ENCODE measurements at places on chromosomes 2 and 18. TPM values are rescaled to one million over a fixed set of nuclear protein-coding genes. Genes with fewer than 3 reads are reported as not detected.

Gene TTC21B
- 25.4 TPM for total RNA-seq

Gene SOWAHC
- 6.5 TPM for total RNA-seq

Gene REG1B
- not detected for total RNA-seq

Gene RAB27B
- total RNA-seq: 30.2 TPM

Gene TMEM178A
- total RNA-seq: 1.3 TPM

Gene UGT1A10
- 0.83 TPM for total RNA-seq

Gene DSG1
- total RNA-seq: not detected

Gene GALNT5
- total RNA-seq: 26.9 TPM

Gene FABP1
- total RNA-seq: not detected

Gene SYT4
- not detected for total RNA-seq

Gene GKN2
- not detected for total RNA-seq

Gene NMUR1
- total RNA-seq: not detected

Gene CIDEA
- not detected for total RNA-seq

Gene PLEKHH2
- 5.3 TPM for total RNA-seq

Gene UNC50
- total RNA-seq: 50.8 TPM

Gene NDC80
- 2.7 TPM for total RNA-seq

Gene ABHD3
- total RNA-seq: 6.4 TPM

Gene PLA2R1
- 10.0 TPM for total RNA-seq

Gene ATP6V1C2
- total RNA-seq: under 0.01 TPM

Gene MDH1B
- 1.4 TPM for total RNA-seq

Gene GDF7
- total RNA-seq: 0.14 TPM

Gene RFTN2
- total RNA-seq: 10.5 TPM

Gene BOD1L2
- total RNA-seq: not detected

Gene NETO1
- total RNA-seq: not detected

Gene ASPRV1
- 0.28 TPM for total RNA-seq

Gene SERPINB10
- not detected for total RNA-seq

Gene OSR1
- 36.5 TPM for total RNA-seq

Gene NBEAL1
- 33.9 TPM for total RNA-seq

Gene CHRND
- not detected for total RNA-seq

Gene L3MBTL4
- 0.28 TPM for total RNA-seq

Gene CNDP1
- not detected for total RNA-seq

Gene IL1R2
- total RNA-seq: 1.7 TPM

Gene TMEFF2
- total RNA-seq: 3.0 TPM

Gene SCN3A
- total RNA-seq: 1.00 TPM

Gene IDH1
- 357 TPM for total RNA-seq

Gene MSGN1
- total RNA-seq: not detected

Gene EFEMP1
- 1,445 TPM for total RNA-seq

Gene PAIP2B
- total RNA-seq: 0.85 TPM

Gene TDRD15
- not detected for total RNA-seq

Gene CNDP2
- total RNA-seq: 39.7 TPM

Gene HOXD9
- total RNA-seq: 0.28 TPM

Gene ARHGEF4
- 4.8 TPM for total RNA-seq

Gene LCT
- not detected for total RNA-seq

Gene TTR
- total RNA-seq: not detected

Gene UGT1A4
- not detected for total RNA-seq

Gene ZNF521
- 25.0 TPM for total RNA-seq

Gene VAPA
- total RNA-seq: 235 TPM

Gene DOCK10
- total RNA-seq: 7.8 TPM

Gene EMILIN1
- total RNA-seq: 242 TPM

Gene FAM237A
- total RNA-seq: not detected

Gene KIAA2012
- total RNA-seq: under 0.01 TPM

Gene CRYBA2
- total RNA-seq: not detected

Gene CAPG
- total RNA-seq: 121 TPM

Measured in smooth muscle cell of bladder (primary cell).